ENCODE measurements at places on chromosomes 7 and 10.

GRCh38 chr10:101450277-101451080 is 96.5 kb downstream of the BTRC start:
- no peak for DNase-seq

GRCh38 chr7:55964261-55965099 is at the start of gene NIPSNAP2:
TSS of gene NIPSNAP2 (plus strand) at chr7:55964585. CDS start at chr7:55964610, 25 bp downstream.
- DNase-seq = peak; percentile 66

DNA sequence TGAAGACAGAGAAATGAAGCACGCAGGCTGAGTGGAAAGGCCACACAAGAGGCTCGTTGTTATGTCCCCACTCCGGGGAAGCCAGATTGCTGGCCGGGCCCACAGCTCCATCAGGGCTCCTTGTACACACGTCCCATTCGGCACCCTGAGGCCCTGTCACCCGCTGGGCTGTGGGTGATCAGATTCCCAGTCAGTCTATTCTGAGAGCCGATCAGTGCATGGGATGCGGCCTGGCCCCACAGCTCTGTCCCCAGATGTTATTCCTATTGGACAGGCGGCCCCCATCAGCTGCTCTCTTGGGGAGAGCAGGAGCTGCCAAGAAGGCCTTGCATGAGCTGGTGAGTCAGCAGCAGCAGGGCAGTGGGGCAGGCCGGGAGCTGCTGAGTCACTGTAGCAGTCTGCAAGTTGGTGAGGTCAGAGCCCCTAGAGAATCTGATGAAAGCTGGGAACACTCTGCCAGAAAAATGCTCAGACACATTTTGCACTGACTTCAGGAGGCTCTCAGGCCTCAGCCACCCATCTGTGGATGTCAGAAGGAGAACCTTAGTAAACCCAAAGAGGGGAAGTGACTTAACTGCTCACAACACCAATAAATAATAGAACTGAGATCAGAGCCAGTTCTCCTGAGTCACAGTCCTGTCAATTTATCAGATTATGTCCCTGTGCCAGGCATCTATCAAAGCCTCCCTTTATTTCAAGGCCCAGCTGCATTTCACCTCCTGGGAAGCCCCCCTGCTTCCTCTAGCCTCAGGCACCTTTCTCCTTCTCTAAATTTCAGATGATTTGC is 9.4 kb upstream of the PSAP start:
- peak; percentile 32 for DNase-seq

GRCh38 chr10:23343591-23344240 is 881 bp downstream of the C10orf67 start:
- peak; percentile 21 for DNase-seq

DNA sequence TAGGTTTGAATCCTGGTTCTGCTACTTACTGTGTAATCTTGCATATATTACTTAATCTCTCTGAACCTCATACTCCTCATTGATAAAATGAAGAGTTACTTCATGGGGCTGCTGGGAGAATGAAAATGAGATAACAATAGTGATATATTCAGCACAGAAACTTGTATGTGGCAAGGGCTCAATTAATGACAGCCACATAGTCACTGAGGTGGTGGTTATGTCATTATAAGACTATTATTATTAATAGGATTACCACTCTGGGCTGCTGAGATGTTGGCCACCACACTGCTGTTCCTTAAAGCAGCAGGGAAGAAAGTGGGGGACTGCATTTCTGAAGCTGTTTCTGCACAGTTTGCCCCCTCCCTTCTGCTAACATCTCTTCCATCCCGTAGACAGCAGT is 100.4 kb upstream of the PDLIM1 start:
- no peak for DNase-seq

DNA sequence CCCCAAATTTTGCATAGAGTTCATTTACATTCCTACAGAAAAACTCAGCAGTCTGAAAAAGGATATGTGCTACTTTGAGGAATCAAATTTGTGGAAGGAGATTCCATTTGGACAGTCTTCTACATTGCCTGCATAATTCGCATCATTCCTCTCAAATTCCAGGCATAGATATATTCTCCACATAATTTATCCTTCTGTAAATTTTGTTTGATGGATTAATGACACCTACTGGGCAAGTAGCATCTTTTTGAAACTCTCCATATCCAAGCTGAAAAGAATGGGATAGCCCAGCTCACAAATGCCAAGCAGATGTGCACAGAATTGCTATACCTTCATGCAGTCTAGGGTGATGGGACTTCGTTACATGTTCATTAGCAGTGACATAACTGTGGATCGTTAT is 515.3 kb downstream of the AUTS2 start:
- no peak for DNase-seq

DNA sequence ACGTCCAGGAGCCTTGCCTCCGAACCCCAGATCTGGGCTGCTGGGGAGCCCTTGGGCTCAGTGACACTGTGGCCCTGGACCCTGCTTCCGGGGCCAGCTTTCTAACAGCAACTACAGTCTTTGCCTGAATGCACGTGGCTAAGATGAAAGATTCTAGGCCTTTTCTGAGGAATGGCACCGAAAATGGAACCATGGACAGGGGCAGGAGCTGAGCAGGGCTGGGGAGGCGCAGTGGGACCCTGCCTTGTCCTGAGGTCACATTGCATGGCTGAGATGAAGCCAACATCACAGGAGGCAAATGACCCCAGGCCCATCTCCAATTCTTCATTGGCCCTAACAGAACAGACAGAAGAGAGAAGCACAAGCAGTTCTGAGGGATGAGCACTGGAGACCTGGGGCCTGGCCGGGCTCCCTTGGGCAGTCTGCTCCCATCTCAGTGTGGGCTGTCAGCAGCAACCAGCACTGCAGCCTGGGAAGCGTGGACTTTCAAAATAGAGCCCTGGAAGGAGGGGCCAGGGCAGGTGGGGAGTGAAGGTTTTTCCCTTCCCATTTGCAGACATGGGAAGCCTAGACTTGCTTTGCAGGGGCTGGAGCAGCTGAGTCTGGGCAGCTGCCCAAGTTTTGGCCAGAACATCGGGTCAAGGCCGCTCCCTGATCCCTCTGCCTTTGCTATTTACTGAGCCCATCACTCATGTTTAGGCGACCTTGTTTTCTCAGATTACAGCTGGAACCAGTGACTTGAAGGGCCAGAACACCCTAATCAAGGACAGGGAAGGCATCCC is 114.4 kb upstream of the TCERG1L start:
- no peak for DNase-seq

DNA sequence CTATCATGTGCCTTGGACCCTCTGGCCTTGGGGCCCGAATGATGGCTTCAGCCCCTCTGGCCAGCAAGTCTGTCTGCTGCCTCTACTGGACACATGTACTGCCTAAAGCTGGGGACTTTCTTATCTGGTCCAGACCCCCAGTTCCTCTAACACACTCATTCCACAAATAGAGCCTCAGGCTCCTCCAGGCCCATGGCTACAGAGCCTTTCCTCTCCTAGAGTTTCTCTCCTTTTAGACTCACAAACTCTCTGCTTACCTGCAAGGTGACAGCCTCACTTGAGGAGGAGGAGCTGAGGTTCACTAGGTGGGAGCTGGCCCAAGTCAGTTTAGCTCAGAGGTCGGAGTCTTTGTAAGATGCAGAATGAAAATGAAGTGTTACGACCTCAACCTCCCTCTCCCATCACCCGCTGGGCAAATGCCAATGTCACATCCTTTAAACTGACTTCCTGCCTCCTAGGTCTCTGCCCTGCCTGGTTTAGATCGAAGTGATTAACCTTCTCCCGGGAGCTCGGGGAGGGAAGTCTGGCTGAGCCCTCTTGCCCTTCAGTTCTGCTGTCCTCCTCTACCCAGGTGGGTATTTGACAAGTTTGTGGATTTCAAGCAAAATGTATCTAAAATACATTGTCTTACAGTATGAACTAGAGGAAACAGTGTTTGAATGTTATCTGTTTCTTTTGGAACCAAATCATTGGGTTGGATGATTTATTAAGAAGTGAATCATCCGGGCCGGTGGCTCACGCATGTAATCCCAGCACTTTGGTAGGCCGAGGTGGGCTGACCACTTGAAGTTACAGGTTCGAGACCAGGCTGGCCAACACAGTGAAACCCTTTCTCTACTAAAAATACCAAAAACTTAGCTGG is 71.9 kb upstream of the TNS3 start:
- DNase-seq = no peak

DNA sequence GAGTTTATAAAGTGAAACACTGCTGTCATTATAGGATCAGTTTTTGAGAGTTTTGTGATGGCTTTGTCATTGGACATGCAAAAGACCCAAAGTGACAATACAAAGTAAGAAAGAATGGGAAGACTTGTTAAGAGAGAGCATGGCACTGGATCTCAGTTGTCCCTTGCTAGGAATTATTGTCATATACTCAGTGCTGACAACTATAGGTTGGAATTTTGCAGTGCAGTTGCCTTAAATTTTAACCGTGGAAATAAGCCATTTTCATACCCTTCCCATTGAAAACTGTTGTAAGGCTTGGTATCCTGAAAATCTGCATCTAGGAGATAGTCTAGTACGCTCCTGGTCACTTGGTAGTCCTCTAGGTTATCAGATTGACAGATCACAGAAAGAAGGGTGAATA is 1156.7 kb downstream of the GATA3 start:
- no peak for DNase-seq

DNA sequence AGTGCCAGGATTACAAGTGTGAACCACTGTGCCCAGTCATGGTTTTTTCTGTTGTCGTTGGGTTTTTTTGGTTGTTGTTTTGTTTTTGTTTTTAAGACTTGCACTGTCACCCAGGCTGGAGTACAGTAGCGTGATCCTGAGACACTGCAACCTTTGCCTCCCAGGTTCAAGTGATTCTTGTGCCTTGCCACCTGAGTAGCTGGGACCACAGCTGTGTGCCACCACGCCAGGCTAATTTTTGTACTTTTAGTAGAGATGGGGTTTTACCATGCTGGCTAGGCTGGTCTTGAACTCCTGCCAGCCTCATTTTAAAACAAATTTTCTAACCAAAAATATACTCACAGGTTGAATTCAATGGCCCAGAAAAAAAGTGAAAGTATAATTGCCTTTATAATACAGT is 174.1 kb downstream of the AHR start:
- DNase-seq = no peak

DNA sequence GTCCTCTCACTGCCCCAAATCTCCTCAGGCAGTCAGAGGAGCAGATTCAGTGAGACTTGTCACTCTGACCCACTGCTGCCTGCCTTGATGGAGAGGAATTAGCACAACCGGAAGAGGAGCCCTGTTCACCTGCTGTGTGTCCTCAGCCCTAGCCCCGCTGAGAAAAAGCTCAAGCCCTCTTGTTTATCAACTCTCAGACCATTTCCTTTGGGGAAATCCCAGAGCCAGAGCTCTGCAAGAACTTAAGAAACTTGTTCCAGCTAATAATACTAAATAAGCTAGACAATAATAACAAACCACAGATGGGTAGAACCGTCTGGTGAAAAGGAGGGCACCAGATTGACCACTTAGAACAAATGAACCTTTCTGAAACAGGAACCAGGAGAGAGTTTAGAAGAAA is 37.7 kb upstream of the ITGB1 start:
- no peak for DNase-seq

DNA sequence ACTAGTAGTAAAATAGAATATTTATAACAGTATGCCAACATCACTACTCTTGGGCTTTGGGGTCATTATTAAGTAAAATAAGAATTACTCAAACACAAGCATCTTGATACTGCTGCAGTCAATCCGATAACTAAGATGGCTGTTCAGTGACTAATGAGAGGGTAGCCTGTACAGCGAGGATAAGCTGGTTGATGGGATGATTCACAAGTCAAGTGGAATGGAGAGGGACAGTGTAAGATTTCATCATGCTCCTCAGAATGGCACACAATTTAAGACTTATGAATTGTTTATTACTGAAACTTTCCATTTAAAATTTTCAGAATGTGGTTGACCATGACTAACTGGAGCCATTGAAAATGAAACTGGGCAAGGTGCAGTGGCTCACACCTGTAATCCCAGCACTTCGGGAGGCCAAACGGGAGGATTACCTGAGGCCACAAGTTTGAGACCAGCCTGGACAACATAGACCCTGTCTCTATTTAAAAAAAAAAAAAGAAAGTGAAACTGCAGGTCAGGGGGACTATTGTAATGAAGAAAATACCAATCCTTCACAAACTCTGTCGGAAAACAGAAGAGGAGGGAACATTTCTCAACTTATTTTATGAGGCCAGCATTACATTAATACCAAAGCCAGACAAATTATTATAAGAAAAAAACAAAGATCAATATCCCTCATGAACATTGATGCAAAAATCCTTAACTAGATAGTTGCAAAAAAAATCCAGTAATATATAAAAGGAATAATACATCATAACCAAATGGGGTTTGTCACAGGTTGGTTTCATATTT is 11.2 kb downstream of the AVL9 start:
- no peak for DNase-seq

- peak; percentile 88 for DNase-seq
Measured at GRCh38 chr7:158414486-158414961, 173.1 kb downstream of the PTPRN2 start.

GRCh38 chr10:12631787-12632562 is 282.6 kb downstream of the CAMK1D start:
- peak; percentile 24 for DNase-seq

DNA sequence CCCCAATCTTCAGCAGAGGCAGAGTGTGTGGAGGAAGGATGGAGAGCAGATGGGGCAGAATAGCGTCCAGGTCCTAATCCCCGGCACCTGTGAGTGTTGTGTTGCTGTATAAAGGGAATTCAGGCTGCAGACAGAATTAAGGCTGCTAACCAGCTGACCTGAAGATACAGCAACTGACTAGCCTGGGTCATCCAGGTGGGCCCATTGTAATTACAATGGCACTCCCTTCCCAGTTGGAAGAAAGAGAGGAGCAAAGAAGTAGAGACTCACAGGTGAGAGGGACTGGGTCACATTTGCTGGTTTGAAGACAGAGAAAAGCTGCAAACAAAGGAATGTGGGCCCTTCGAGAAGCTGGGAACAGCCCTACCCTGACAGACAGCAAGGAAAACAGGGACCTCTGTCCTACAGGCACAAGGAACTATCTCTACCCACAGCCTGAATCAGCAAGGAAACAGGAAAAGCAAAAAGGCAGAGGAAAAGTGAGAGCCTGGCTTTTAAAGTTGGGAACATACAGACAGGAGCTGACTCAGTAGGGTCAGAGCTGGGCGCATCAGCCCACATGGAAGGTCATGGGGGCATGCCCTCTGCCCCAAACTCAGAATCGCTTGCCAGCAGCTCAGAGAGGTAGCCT is 11.6 kb upstream of the TMEM72 start:
- DNase-seq = no peak
